ENCODE measurements at places on chromosomes 1 and 21.

DNA sequence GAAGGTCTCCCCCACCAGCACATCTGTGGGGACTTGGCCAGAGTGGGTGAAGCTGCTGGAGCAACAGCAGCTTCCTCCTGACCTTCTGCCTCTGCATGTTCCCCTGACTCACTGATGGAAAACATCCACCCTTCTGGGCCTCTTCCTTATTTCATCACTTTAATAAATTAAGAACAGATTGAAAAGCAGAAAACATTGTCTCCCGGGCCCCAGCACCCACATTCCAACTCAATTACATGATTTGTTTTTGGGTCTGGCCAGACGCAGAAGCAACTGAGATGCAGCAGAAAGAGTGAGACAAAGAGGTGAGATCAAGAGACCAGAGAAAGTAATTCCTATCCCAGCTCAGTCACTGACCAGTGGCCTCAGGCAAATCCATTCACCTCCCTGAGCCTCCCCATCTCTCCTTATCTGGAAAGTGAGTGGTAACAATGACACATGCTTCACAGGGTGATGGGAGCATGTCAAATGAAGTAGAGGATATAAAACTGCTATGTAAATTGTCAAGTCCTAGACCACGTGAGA, 157.1 kb downstream of the ELAVL4 start:
- no peak for DNase-seq

- DNase-seq: no peak
Measured at GRCh38 chr1:17139637-17140036, 20.4 kb upstream of the PADI2 start.

DNA sequence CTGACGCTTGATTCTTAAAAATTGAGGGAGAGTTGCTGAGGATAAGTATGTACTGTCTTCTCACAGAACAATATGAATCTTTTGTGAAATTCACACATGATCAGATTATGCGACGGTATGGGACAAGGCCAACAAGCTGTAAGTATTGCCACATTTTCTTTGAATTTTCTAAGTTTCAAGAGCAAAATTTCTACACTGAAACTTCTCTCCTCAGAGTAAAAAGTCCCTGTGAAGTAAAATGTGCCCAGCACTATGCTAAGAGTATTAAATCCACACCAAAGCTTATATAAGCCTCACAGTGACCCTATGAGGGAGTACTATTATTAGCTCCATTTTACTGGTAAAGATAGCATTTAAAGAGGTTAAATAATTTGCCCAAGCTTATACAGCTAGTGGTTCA, 12.2 kb downstream of the AKIRIN1 start:
- DNase-seq: no peak

DNA sequence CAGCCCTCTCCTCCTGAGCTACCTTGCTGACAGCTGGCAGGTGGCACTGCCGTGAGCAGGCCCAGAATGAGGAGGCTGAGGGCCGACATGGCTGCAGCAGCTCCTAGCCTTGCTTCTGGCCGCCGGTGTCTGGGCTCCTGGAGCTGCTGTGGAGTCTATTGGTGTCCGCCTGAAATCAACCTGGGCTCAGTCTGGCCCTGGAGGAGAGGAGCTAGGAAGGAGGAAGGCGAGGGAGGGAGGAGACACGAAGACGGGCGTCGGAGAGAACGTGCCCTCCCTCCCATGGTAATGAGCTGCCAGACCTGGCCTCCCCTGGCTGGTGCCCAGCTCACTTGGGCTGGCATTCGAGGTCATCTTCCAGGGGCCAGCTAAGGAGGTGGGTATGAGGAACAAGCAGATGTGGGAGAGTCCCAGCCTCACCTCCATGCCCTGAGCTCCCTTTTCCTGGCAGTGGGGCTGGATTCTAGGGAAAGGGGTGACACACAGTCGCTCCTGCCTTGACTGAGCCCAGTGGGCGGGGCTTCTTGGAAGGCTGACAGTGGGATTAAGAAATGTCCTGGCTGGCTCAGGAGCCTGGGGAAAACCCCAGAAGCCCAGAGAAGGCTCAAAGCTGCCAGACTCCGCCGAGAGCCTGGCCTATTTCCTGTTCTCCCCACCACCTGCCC, at the start of gene PDZK1IP1:
PDZK1IP1 (minus strand) TSS at position 193 of the 665 bp plus-strand sequence; CDS start at position 89, 104 bp downstream.
- peak; percentile 56 for DNase-seq

DNA sequence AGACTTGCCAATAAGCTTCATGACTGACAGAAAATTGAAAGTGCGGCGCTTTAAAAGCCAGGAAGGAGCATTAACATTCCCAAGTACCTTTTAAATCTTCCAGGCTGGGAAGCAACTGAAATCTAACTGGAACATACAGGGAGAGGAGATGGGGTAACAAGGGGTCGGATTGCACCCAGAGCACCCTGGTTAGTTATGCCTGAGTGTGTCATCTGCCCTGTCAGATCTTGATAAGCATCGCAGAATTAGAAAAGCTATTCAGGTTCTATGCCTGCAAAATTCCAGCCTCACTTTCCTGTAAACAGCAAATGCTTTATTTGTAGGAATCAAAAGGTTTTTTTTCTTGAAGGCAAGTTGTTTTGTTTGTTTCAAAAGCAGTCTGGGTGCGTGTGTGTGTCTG, 58.5 kb downstream of the SERBP1 start:
- no peak for DNase-seq

Data from ecto neural progenitor cell (in vitro differentiated cells).